ENCODE measurements at places on chromosomes 13 and 19.

DNA sequence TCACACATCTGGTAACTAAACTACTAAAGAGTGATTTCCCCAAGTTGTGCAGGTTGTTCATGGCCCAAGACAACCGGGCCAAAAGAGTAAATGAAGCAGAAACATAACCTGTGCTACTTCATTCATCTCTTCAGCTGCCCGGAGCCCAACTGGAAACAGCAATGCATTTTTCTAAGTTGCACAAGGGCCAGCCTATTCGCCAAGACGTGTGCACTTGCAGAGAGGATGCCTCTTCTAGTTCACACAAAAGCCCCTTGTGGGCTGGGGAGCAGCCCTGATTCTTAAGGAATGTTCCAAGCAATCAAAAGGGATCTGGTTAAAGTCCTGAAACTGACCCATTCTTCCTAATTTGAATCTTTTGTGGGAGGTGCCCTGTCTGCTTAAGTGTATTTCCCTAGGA is 275.8 kb downstream of the SHISA2 start:
- DNase-seq, result no peak

DNA sequence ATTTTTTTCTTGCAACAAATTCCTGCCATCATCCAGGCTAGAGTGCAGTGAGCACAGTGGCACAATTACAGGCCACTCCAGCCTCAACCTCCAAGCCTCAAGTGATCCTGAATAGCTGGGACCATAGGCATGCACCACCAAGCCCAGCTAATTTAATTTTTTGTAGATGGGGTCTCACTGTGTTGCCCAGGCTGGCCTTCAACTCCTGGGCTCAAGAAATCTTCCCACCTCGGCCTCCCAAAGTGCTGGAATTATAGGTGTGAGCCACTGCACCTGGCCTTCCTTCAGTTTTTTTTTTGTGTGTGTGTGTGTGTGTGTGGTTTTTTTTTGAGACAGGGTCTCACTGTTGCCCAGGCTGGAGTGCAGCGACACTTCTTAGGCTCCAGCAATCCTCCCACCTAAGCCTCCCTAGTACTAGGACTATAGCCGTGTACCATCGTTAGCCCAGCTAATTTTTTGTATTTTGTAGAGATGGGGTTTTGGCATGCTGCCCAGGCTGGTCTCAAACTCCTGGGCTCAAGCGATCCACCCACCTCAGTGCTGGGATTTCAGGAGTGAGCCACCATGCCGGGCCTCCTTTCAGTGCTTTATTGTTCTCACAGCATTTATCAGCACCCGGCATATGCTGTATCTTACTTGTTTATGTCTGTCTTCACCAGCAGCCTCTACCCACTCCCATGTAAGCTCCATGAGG is 5.9 kb upstream of the SRRM5 start:
- DNase-seq, result no peak

DNA sequence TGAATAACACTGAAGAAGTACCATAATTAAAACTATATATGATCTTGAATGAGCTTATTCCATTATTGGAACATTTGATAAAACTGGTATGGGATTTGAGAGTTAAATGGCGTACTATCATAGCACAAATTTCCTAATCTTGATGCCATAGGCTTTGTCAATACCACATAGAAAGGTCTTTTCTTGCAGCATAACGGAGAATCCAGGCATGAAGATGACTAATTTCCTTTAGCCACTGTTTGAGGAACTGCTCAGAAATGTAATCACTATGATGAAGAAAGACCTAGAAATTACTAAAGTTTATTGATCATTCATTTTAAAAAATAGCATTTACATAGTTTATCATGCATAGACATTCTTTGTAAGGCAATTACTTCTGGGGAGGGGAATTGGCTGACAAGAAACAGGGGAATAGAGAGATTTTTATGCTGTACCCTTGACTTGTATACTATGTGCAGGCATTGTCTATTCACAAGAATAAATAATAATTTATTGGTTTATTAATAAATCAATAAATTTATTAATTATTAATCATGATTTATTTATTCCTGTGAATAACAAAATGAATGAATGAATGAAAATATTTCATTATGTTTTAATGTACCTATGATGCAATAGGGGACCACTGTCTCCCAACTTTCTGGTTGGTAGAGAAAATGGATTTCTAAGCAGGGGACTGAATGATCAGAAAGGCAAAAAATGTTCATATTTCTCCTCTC is 2676.6 kb downstream of the PCDH9 start:
- DNase-seq, result no peak

- no peak for DNase-seq
These were observed 153.5 kb downstream of the KCNRG start for GRCh38 chr13:50168786-50169185.

- DNase-seq, result no peak
These were observed 62.8 kb downstream of the FGF9 start for GRCh38 chr13:21733475-21734263.

DNA sequence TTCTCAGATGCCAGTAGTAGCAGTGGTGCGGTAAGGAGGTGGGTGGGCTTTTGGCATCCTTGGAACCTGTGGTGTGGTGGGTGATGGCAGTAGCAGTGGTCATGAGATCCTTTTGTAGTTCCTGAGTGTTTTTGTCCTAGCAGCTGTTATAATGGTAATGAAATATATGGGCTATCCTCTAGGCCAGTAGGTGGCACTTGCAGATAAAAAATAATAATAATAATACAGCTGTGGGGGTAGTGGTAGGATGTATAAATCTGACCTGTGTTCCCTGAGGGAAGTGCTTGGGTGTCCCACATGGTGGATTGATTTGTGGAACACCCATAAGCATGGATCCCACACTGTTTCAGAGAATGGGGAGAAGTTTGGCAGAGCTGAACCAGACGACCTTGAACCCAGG is 334.0 kb downstream of the SLITRK5 start:
- no peak for DNase-seq

- no peak for DNase-seq
These were observed 5.1 kb downstream of the POU4F1 start for GRCh38 chr13:78598116-78598781.

DNA sequence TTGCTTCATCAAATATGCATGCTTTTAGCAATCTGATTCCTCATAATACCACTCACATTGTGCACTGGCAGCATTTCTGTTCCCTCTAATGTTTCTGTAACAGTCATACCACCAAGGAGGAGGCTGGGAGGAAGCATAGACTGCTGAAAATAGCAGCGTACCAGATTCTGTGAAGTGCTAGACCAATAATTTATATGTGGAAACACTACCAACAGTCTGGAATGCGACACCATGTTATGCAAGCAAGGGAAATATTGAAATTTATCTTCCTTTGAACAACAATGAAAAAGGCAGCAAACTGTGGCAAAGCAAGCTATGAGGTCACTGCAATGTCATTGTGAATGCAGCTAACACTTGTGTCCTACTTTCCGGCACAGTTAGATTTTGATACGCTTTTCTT is 1388.0 kb downstream of the EFNB2 start:
- DNase-seq, result no peak

GRCh38 chr19:12937093-12937926 is 1.1 kb upstream of the CALR start:
- DNase-seq, result peak; percentile 20

GRCh38 chr19:290372-291005 is 714 bp downstream of the PLPP2 start:
- no peak for DNase-seq

DNA sequence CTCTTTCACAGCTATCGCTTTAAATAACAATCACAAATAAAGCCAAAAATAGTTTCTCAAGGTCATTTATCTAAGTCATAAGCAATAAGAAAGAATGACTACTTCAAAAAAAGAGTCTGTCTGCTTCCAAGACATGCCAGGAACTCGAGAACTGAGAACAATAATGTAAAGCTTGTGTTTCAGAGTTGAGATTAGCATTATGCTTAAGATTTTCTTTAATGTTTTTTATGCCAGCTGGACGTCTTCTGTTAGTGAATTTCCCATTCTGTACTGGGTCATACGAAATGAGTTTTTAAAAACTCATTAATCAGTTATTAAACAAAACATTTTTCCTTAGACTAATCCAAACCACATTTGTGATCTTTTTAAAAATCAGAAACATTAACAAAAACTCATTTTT is 3.2 kb upstream of the SPRYD7 start:
- DNase-seq, result no peak
